Adipocyte (in vitro differentiated cells): ENCODE measurements at places on chromosomes 13 and 19.
A peak's percentile ranks its signal among the peaks of the same experiment; 100 is the strongest.

- DNase-seq = no peak
These were observed 343.1 kb downstream of the MZT1 start for GRCh38 chr13:72384186-72384823.

DNA sequence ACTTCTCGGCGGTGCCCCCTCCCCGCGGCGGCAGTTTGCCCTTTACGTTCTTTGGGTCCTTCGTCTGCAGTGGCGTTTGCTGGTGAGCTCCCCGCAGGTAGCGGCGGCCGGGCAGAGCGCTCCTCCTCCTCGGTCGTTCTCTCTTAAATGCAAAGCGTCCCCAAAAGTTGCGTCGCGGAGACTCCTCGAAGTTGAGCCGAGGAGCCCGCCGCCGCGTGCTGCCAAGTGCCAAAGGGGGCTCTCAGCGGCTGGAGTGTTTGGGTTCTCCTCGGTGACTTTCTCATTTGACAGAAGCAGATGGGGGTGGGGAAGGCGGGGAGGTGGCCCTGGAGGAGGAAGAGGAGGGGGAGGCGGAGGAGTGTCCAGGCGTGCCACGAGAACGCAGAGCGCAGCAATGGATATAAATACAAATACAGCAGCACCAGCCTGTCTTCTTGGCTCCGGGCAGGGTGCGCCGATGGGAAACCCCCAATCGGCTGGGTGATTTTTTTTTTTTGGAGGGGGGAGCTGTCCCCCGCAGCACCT lies at the start of gene SOX21:
SOX21 (minus strand) TSS at position 259 of the 525 bp plus-strand sequence. CDS start 496 bp downstream, outside the sequence.
- no peak for DNase-seq

- no peak for DNase-seq
These were observed 1.2 kb downstream of the UQCRFS1 start for GRCh38 chr19:29211562-29212355.

GRCh38 chr19:51511353-51511752 lies 9.8 kb upstream of the SIGLEC12 start:
- DNase-seq = no peak

- peak; percentile 73 for DNase-seq
These were observed 11.0 kb upstream of the CA11 start for GRCh38 chr19:48656840-48657474.

DNA sequence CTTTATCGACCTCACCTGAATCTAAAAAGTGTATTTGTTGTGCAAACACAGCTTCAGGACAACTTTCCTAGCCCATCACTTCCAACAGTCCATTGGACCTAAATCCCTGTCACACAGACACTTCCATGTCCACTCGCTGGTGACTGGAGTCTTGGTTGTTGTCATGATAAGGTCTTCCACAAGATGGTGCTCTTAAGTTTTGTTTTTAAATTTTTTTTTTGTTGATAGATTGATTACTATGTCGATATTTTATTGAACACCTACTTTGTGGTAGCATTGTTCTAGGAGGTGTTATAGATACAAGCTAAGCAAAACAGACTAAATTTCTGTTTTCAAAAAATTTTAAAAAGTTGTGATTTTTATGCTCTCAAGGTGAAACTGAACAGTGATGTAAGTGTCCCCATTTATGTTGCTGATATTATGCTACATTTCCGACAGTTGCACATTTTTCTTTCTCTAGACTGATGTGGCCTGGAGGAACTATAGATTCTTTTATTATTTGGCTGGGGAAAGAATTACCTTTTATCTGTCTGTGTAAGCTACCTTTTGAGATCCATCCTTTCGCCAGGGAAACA lies 8.1 kb upstream of the ERICH6B start:
- DNase-seq = peak; percentile 59

DNA sequence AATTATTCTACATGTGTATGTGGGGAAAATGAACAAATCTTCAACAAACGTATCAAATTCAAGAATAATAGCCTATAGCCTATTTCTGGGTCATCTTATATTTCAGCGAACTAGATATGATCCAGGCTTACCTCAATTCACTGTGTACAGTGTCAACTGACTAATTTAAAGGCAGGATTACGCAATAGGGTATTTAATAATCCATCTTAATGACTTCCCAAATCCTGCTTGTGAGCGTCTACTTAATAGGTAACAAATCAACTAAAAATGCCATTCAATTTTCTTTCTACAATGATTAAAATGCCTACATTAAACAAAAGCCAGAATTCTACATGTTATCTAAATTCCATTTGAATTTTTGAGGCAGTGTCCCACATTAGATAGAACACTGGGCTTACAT lies 67.0 kb downstream of the USP12 start:
- DNase-seq = no peak

DNA sequence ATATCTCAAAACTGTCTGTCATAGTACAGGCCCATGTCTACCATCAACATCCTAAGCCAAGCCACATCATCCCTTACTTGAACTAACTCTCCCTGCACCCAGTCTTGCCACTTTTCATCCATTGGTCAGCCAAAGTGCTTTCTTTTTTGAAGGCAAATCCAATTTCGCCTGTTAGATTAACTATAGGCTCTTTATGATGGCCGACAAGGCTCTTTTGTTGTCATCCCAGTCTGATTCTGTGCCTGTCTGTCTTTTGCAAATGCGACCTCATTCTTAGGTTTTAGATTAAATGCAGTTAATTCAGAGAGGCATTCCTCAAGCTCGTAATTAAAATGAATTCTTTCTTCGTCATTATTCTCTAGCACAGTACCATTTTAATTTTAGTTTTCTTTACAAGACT lies 148.3 kb downstream of the HS6ST3 start:
- no peak for DNase-seq

DNA sequence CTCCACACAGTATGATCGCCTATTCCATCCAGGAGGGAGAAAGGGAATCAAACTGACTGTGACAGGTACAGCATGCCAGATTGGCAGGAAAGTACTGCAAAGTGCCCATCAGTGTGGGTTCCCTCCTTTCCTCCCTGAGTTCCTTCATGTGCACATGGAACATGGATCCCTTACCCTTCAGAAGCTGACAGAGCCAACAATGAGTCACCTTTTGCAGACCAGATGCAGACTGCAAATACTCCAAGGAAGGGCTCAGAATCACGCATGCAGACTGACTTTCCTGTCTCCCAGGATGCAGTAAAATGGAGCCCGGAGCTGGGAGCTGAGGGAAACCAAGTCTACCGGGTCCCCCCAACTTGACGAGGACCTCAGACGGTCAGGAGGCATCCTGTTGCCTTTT lies 41.8 kb downstream of the SACS start:
- DNase-seq = no peak

- no peak for DNase-seq
These were observed 66.7 kb downstream of the FOXO1 start for GRCh38 chr13:40599747-40600146.

GRCh38 chr19:14015524-14016035 lies 9.5 kb upstream of the RFX1 start:
- no peak for DNase-seq

DNA sequence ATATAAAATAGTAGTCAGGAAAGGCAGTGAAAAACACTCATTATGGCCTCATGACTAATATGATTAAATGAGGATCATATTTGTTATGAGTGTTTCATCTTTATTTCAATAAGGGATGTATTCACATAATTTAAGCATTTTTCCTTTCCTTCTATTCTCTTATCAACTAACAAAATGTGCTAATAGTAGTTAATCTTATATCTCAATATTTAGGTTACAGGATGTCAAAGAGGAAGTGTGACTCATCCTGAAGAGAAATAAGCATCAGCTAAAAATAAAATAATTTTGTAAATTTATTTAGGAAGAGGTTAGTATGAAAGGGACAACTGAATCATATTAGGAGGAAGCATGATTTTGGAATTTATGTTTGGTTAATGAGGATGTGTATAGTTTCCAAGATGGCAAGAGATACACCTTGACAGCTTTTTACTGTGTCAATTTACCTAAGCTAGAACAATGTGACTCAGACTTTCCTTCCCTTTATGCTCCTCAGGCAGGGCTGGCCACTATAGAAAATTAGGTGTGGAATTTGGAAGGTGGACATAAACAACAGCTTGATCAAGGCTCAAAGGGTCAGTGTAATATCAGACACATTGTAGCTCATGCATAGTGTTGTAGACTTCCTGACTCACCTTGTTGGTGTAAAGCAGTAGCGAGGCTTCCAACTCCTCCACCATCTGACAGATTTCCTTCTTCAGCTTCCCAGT lies 172.7 kb downstream of the SLITRK1 start:
- no peak for DNase-seq

DNA sequence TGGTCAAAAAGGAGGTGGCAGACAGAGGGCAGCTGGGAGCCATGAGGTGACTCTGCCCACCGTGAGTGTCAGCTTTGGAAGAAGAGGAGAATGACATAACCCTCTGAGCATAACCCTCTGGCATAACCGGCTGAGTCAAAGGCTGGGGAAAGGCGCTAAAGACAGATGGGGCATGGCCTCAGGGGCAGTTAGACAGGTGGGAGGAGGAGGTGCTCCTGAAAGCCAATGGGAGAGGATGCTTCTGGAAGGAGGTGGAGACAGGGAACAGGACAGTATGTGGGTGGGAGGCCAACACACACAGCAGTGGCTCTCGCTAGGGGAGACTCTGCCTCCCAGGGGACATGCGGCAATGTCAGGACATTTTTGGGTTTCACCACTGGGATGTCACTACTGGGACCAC lies 17.1 kb downstream of the ELAVL1 start:
- DNase-seq = no peak

DNA sequence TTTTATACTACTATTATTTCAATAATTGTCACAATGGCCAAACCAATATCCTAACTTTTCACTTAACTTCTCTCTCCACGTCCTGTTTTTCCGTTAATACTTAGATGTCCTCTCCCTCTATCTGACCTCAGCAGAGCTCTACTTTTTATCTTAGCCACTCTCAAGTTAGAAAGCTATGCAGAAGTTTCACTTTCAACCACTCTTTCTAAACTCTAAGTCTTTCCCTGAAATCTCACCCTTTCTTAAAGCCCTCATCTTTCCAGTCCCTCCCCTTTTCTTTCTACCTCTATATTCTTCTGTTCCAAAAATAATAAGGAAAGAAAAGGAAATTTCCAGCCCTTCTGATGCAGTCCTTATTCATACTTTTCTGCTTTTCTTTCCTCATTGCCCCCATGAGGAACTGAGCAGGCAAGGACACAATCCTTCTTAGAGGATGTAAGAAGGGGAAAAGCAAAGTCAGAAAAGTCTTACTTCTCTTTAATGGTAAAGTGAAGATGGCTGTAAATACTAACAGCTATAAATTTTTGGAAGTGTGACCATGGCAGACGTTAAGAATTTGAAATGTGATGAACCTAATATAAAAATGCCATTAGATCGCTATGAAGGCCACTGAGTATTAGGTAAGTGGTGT lies 23.0 kb downstream of the FAM216B start:
- peak; percentile 20 for DNase-seq

- DNase-seq = no peak
These were observed 22.5 kb upstream of the SHKBP1 start for GRCh38 chr19:40553885-40554857.

GRCh38 chr19:991174-991931 lies 7.2 kb downstream of the WDR18 start:
- DNase-seq = peak; percentile 58

GRCh38 chr19:16266586-16266942 lies 58.1 kb upstream of the KLF2 start:
- DNase-seq = no peak

DNA sequence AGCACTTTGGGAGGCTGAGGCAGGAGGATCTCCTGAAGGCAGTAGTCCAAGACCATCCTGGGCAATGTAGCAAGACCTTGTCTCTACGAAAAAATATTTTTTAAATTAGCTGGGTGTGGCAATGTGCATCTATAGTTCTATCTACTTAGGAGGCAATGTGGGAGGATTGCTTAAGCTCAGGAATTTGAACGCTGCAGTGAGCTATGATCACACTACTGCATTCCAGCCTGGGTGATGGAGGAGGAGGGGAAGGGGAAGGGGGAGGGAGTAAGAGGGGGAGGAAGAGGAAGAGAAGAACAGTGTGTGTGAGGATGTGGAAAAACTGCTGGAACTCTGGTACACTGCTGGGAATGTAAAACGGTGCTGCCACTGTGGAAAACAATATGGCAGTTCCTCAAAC lies 9.2 kb upstream of the CLIP3 start:
- DNase-seq = peak; percentile 94

DNA sequence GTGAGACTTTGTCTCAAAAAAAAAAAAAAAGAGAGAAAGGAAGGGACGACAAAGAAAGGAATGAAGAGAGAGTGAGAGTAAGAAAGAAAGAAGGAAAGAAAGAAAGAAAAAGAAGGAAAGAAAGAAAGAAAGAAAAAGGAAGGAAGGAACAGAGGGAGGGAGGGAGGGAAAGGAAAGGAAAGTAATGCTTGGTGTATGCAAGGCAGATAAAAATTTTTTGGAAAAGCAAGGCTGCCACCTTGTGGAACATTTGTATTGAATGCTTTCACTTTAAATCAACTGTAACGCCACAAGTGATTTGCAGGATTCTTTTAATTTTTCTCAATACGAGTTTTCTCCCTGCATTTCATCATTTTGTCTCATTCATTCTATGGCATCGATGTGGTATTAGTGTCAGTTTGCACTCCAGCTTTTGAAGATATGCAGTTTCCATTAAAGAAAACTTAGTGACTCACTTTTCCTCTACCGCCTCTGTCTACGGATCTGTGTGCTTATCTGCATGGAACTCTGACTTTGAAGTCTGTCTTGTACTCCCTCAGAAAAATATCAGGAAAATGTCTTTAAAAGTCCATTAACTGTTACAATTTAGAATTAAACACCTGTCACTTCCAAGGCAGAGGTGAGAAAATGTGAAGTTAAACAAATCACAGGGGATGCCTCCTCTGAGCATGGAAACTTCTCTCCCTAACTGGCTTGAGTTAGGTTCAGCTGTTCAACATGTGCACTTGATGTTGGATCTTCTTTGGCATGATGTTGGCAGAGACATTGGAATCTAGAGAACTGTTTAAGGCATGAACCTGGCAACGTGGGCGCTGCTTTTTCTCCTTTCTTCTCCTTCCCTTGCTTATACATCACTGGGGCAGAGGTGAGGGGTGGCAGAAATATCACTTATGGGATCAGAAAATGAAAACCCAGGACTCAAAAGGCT lies 20.0 kb upstream of the ZDHHC20 start:
- DNase-seq = peak; percentile 92

GRCh38 chr13:99237981-99238662 lies 20.1 kb downstream of the GPR18 start:
- no peak for DNase-seq

DNA sequence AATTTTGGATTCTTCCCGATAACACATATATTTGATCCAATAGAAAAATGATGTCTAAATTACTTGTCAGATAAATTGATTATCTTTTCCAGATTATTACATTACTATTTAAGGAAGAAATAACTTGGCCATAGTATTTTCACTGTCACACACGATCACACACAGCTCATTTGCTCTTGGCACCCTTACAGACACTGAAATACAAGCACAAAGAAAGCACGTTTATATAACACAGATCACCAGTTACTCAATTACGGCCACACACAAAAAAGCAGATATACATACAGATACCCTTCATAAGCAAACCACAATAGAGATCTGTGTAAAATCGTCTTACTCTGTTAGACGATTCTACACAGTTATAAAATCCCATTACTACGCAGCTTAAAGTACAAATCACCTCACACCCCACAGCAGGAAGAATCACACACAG lies 716 bp upstream of the ZNF420 start:
- no peak for DNase-seq

DNA sequence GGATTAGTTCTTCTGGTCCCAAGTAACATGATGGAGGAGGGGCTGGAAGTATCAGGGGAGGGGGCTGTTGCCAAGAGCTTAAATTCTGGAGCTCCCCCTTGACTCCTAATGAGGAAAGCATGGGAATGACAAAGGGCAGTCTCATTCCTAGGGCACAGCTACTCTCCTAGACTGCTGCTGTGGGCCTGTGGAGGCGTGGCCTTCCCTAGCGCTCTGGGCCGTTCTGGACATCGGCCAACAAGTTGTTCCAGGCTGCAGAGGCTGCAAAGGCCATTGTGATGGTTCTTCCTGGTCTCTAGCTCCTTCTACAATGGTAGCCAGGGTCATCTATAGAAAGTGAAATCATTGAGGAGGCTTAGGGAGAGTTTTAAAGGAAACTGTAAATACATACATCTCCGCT lies 916.6 kb downstream of the DIAPH3 start:
- DNase-seq = no peak
